Bone marrow (tissue), 2 donors: ENCODE measurements at places on chromosomes 13 and 19.

GRCh38 chr13:43239275-43239840 lies 216.0 kb downstream of the DNAJC15 start:
- DNase-seq = no peak

- no peak for DNase-seq
These were observed 28.4 kb downstream of the PSG1 start for GRCh38 chr19:42850981-42851717.

GRCh38 chr13:77338329-77338728 lies 11.4 kb upstream of the MYCBP2 start:
- no peak for DNase-seq

- no peak for DNase-seq
These were observed 32.3 kb downstream of the ITM2B start for GRCh38 chr13:48265217-48265815.

DNA sequence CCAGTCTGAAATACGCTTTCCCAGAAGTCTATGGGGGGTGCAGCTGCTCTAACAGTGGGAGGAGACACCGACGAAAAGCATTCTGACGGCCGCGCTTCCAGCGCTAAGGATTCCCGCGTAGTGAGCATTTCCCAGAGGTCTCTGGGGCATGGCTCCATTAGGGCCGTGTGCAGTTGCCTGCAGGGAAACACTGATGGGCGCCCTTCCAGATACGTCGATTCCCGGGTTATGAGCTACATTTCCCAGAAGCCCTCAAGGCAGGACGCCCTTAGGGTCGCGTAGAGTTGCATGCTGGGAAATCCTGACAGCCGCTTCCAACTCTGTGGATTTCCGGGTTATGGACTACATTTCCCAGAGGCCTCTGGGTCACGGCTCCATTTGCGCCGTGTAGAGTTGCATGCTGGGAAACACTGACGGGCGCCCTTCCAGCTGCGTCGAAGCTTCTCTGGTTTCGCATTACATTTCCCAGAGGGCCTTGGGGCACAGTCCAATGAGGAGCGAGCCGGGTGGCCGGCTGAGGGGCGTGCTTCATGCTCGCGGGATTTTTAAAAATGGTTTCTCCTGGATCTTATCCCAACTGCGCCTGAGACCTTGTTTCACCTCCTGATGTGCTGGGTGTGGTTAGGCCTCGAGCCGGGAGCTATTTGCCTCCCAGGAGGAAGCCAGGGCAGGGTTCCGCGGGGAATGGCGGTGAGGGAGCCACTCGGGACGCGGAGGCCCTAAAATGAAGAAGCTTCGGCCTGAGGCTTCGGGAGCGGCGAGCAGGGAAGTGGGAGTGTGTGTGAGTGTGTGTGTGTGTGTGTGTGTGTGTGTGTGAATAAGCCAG lies 17.2 kb upstream of the ZNF331 start:
- DNase-seq = peak; percentile 61
